ENCODE measurements at places on chromosomes 13 and 19. TPM values are rescaled to one million over a fixed set of nuclear protein-coding genes. Genes with fewer than 3 reads are reported as not detected.
A peak's percentile ranks its signal among the peaks of the same experiment; 100 is the strongest.

- H3K27me3 ChIP-seq, result no peaks in the 10 kb centered on the region
- H3K4me1 ChIP-seq, result peaks cover 19% of the 10 kb centered on the region
- H3K4me3 ChIP-seq, result peak within 1 kb of the TSS; percentile 69
- H3K27ac ChIP-seq, result peak within 1 kb of the TSS; percentile 52
- DNase-seq, result peak; percentile 78
These were observed at the start of gene TBCB for GRCh38 chr19:36115453-36116343. Gene TBCB, plus strand, starts transcription at chr19:36115468. Its CDS starts 93 bp downstream, at chr19:36115561.

DNA sequence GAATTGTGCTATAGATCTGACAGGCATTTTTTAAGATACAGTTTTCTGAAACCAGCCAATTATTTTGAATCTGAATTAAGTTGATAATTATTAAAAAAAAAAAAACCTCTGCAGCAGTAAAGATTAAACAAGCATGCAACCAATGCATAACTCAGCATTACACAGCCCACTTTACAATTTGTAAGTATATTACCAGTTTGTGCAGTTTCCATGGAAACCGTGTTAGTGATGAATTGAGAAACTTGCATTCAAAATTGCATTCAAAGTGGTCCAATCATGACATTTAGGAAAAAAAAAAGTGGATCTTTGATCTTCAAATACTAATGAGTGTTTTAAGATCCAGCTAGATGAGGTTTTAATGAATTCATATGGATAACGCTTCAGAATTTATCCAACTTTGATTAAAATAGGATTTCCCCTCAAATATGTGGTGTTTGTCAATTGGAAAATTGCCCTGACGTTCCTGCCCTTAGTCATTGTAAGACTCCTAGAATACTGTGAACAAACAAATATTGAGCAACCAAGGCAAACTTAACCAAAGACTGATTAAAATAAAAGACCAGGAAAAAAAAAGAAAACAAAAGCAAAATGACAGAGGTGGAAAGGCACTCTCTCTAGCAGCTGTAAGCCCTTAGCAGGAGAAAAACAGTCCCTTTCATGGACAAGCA, 314.8 kb upstream of the MAB21L1 start:
- DNase-seq, result peak; percentile 27
- no peaks in the 10 kb centered on the region for H3K27me3 ChIP-seq
- H3K36me3 ChIP-seq, result no peaks in the 10 kb centered on the region

- no peaks in the 10 kb centered on the region for H3K36me3 ChIP-seq
- no peak overlapping the region for H3K4me3 ChIP-seq
- H3K27ac ChIP-seq, result no peak overlapping the region
- DNase-seq, result no peak
- no peaks in the 10 kb centered on the region for H3K4me1 ChIP-seq
These were observed 72.0 kb downstream of the TEX29 start for GRCh38 chr13:111392486-111392885.

DNA sequence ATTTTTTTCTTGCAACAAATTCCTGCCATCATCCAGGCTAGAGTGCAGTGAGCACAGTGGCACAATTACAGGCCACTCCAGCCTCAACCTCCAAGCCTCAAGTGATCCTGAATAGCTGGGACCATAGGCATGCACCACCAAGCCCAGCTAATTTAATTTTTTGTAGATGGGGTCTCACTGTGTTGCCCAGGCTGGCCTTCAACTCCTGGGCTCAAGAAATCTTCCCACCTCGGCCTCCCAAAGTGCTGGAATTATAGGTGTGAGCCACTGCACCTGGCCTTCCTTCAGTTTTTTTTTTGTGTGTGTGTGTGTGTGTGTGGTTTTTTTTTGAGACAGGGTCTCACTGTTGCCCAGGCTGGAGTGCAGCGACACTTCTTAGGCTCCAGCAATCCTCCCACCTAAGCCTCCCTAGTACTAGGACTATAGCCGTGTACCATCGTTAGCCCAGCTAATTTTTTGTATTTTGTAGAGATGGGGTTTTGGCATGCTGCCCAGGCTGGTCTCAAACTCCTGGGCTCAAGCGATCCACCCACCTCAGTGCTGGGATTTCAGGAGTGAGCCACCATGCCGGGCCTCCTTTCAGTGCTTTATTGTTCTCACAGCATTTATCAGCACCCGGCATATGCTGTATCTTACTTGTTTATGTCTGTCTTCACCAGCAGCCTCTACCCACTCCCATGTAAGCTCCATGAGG, 5.9 kb upstream of the SRRM5 start:
- H3K4me1 ChIP-seq, result peaks cover 12% of the 10 kb centered on the region
- no peak overlapping the region for H3K27ac ChIP-seq
- H3K36me3 ChIP-seq, result peaks cover 44% of the 10 kb centered on the region
- no peaks in the 10 kb centered on the region for H3K27me3 ChIP-seq

DNA sequence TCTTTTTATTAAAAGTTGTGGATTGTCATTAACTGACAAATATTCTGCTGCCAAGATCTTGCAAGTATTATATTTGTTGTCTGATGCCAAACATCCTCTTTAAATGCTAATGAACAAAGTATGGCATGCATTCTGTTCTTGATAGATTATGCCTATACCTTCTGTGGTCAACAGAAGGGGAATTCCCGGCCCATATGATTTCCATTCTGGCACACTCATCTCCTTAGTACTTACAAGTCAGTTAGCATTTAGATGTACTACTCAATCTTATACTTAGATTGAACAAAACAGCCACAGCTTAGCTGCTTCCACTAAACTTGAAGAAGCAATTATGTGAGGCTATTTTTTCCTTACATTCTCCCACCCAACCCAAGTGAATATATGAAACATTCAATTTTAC, 246.1 kb upstream of the DACH1 start:
- H3K4me1 ChIP-seq, result no peaks in the 10 kb centered on the region
- H3K27ac ChIP-seq, result no peak overlapping the region
- no peak overlapping the region for H3K4me3 ChIP-seq

DNA sequence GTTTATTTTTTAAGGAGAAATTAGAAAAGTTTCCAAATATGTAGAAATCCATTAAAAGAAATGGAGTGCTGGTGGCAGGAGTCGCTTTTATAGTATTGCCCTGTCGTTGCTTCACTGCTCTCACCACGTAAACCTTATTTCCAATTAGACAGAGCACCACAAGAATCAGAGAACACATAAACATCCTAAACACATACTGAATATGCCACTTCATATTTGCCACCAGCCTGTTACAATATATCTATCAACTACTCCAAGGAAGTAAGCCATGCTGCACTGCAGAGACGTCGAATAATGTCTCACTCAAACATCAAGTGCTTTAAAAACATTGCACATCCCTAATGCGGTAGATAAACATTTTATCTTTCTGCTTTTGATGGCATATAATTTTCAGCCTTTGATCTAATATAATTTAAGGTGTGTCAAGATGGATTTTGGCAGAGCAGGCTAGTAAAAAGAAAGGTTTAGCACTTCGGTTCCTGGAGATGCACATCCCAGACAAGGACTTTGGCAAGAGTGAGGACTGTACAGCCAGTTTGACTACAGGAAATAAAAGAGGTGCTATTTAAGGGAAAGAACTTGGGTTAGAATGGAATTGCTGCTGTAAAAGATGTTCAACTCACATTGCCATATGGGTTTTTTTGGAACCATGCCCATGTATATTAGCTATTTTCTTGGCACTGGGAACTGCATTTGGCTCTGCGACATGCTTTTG, 932.3 kb downstream of the EFNB2 start:
- no peak for DNase-seq
- H3K27me3 ChIP-seq, result no peaks in the 10 kb centered on the region
- no peaks in the 10 kb centered on the region for H3K4me1 ChIP-seq
- no peak overlapping the region for H3K4me3 ChIP-seq
- H3K36me3 ChIP-seq, result no peaks in the 10 kb centered on the region

The FCHO1 gene
- total RNA-seq, result 0.63 TPM
